Naive thymus-derived CD8-positive, alpha-beta T cell (primary cell): ENCODE measurements at places on chromosomes 3 and 15.

- H3K27me3 ChIP-seq = peaks cover 5% of the 10 kb centered on the region
- DNase-seq = no peak
- H3K4me1 ChIP-seq = peaks cover 8% of the 10 kb centered on the region
- no peak overlapping the region for H3K4me3 ChIP-seq
- H3K27ac ChIP-seq = peak overlapping the region; percentile 82
- no peaks in the 10 kb centered on the region for H3K36me3 ChIP-seq
Observed at GRCh38 chr3:185959609-185960521, 22.1 kb upstream of the TRA2B start.

- peaks cover 2% of the 10 kb centered on the region for H3K27me3 ChIP-seq
- no peak overlapping the region for H3K27ac ChIP-seq
- H3K4me3 ChIP-seq = no peak overlapping the region
- H3K36me3 ChIP-seq = no peaks in the 10 kb centered on the region
- no peaks in the 10 kb centered on the region for H3K4me1 ChIP-seq
Observed at GRCh38 chr3:138412821-138413551, 21.4 kb upstream of the ESYT3 start.

- no peaks in the 10 kb centered on the region for H3K27me3 ChIP-seq
- no peaks in the 10 kb centered on the region for H3K4me1 ChIP-seq
- no peak overlapping the region for H3K4me3 ChIP-seq
Observed at GRCh38 chr3:61928776-61929314, 367.5 kb downstream of the PTPRG start.

GRCh38 chr15:25860885-25861866 lies 2.0 kb downstream of the ATP10A start:
- H3K36me3 ChIP-seq = peaks cover 16% of the 10 kb centered on the region
- peaks cover 72% of the 10 kb centered on the region for H3K4me1 ChIP-seq
- peak overlapping the region; percentile 96 for H3K4me3 ChIP-seq
- DNase-seq = peak; percentile 75

- H3K36me3 ChIP-seq = no peaks in the 10 kb centered on the region
- no peak overlapping the region for H3K27ac ChIP-seq
- H3K27me3 ChIP-seq = peaks cover 3% of the 10 kb centered on the region
Observed at GRCh38 chr3:160935413-160936095, 169.6 kb downstream of the B3GALNT1 start.

- H3K4me1 ChIP-seq = no peaks in the 10 kb centered on the region
- no peaks in the 10 kb centered on the region for H3K36me3 ChIP-seq
- H3K4me3 ChIP-seq = no peak overlapping the region
- no peak for DNase-seq
Observed at GRCh38 chr3:147797095-147797494, 387.9 kb downstream of the ZIC1 start.

DNA sequence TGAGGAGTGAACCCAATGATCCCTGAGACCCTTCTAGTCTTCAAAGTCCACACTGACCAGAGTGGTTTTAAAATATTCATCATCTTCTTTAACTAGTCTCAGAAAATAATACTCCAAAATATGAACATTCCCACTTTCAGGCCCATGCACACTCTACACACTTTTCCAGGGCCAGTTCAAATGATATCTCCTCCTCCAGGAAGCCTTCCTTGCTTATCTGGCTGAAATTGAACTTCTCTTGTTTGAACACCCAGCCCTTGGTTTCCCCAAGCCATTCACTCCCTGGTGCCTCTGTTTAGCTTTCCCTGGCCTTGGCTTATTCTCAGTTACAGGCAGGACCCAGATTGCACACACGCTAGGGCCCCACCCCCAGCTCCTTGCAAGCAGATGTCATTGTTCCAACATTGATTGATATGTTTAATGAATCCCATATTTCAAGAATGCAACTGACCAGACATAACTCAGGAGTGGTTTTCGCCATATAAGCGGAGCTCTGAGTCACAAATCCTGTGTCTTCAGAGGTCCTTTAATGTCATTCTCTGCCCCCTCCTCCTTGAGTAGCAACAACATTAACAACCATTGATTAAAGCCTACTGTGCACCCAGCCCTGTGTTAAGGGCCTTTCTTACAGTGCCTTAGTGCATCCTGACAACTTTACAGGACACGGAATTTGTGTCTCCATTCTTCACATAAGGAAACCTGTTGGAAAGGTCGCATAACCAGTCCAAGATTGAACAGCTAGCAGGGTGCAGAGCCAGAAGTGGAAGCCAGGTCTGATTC lies 2.1 kb downstream of the ITGA11 start:
- H3K36me3 ChIP-seq = no peaks in the 10 kb centered on the region
- peaks cover 43% of the 10 kb centered on the region for H3K27me3 ChIP-seq
- no peak overlapping the region for H3K27ac ChIP-seq

GRCh38 chr3:61493339-61493738 lies 68.0 kb upstream of the PTPRG start:
- no peak overlapping the region for H3K27ac ChIP-seq
- H3K4me3 ChIP-seq = no peak overlapping the region
- H3K36me3 ChIP-seq = no peaks in the 10 kb centered on the region
- no peaks in the 10 kb centered on the region for H3K27me3 ChIP-seq
- H3K4me1 ChIP-seq = no peaks in the 10 kb centered on the region

DNA sequence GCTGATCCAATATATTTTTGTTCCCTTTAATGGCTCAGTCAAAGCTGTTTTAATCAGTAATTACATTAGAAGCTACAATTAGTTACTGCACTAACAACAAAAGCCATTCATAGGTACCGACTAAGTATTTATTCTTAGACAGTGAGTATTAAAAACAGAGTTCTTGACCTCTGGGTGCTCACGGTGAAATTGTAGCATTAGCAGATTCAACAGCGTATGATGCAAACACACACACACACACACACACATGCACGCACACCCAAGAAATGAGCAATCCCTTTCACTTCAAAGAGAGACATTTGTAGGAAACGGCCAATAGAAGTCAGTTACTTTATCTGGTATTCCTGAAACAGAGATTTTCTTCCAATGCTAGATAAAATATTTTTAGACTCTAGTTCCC lies 27.0 kb upstream of the MITF start:
- no peak for DNase-seq
- no peak overlapping the region for H3K4me3 ChIP-seq
- H3K27me3 ChIP-seq = peaks cover 2% of the 10 kb centered on the region

DNA sequence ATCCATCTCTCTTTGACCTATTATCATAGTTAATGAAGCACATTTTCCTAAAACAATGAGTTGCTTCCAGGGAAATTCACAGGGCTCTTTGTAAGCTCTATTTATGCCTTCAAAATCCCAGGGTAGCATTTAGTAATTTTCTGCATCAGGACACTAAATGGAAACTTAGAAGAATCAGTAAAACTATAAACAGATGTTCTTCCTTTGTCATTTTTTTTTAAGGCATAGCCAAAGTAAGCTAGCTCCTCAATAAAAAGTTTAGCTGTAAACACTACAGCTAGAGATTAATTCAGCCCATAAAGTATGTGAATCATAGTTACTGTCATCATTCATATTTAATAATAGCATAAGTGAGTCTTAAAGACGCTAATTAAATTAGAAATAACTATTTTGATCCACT lies 79.3 kb downstream of the RPL22L1 start:
- H3K4me3 ChIP-seq = no peak overlapping the region
- no peak overlapping the region for H3K27ac ChIP-seq
- H3K4me1 ChIP-seq = no peaks in the 10 kb centered on the region
- DNase-seq = no peak
- no peaks in the 10 kb centered on the region for H3K36me3 ChIP-seq
- peaks cover 4% of the 10 kb centered on the region for H3K27me3 ChIP-seq

DNA sequence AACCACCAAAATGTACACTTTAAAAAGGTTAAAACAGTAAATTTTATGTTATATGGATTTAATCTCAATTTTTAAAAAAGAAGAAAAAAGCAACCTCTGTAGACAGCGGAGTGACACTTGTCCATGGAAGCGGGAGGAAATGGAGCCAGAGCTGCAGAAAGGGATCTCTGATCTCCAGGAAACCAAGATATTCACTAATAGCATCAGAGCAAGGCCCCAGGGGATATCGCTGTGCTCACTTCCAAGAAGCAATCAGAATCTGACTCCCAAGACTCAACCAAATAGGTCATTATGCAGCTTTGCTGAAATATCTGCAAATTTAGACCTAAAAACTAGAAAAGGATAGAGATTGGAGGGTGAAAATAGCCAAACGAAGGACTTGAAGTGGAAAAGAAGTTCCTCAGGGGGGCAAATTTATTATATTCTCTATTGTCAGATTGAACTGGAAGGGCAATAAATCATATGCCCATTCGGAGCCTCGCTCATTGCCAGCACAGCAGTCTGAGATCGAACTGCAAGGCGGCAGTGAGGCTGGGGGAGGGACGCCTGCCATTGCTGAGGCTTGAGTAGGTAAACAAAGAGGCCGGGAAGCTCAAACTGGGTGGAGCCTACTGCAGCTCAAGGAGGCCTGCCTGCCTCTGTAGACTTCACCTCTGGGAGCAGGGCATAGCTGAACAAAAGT lies 62.0 kb upstream of the ATP2C1 start:
- no peak overlapping the region for H3K27ac ChIP-seq
- DNase-seq = no peak
- H3K27me3 ChIP-seq = peaks cover 6% of the 10 kb centered on the region

DNA sequence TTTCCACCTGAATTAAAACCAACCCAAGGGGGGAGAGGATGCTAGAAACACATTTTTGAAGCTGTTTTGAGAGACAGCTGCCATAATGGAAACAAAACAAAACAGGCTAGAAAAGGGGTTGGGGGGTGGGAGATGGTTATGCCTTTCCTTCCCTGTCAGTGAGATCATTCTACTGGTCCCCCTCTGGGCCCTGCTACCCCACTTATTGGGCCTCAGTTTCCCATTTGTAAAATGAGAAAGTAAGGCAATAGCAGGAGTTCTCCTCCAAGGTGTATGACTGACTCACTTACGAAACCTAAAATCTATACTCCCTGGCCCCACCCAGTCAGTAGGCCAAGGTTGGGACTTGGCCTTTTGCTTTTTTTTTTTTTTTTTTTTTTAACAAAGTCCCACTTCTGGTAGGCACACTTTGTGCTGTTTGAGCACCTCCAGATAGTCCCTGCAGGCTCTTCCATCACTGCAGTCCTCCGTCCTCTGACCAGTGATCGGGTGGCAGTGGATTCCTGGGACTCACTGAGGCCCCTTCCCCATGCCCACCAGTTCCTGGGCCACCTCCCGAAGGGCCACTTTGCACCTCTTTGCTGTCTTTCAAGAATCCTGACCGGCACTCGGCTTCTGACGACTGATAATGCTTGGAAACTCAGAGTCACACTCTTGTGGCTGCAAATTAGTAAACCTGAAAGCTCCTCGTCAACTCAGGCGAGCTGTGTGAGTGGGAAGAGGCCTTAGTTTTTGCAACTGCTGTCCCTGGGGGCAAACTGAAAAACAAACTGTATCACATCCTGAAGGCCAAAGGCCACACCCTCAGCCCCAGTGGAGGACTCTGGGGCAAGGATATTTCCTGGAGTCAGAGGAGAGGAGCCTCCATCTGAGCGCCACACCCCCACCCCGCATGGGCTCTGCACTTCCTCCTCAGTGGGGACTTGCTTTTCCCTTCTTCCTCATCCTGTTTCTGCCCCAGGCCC lies 6.7 kb upstream of the PSTPIP1 start:
- H3K36me3 ChIP-seq = no peaks in the 10 kb centered on the region
- no peak overlapping the region for H3K27ac ChIP-seq
- H3K4me1 ChIP-seq = peaks cover 4% of the 10 kb centered on the region
- no peak overlapping the region for H3K4me3 ChIP-seq
- H3K27me3 ChIP-seq = no peaks in the 10 kb centered on the region
- no peak for DNase-seq

DNA sequence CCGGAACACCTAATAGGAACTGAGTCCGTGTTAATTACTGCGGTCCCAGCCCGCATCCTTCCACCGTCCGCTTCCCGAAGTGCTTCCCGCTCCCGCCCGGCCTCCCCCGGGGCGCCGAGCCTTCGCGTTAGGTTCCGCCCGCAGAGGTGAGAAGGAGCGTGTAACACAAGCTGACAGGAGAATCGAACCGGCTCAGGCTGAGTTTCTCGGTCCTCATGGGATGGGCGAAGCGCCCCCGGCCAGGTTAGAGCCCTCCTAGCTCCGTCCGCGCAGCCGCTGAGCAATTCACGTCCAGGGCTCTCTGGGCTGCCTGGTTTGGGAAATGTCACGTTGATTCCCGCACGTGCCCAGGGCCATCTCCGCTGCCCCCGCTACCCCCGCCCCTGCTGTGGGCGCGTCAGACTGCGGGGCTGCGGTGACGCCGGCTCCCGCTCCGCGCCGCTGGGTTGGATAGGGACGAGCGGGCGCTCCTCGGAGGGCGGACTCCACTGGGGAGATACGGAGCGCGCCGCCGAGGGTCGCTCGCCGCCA lies 954 bp downstream of the CLDN11 start:
- H3K4me1 ChIP-seq = peaks cover 18% of the 10 kb centered on the region
- no peak overlapping the region for H3K27ac ChIP-seq
- peaks cover 27% of the 10 kb centered on the region for H3K27me3 ChIP-seq

DNA sequence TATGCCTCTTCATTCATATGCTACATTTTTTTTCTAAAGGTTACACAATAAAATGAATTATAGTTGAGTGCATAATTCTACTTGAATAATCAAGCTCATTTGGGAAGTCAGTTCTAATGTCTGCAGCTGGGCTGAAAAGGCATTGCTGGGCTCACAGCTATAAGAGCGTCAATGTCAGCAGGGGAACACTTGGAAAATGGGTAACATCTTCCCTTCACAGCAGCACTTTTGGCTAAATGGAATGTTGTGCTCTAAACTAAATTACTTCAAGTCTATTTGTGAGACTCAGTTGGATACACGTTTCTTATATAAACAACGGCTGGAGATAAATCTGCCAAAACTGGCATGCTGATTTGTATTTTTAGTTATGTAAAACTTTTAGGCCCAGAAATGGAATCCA lies 357.8 kb downstream of the TBL1XR1 start:
- H3K4me1 ChIP-seq = no peaks in the 10 kb centered on the region
- no peak overlapping the region for H3K27ac ChIP-seq
- no peak for DNase-seq
